Progenitor cell of endocrine pancreas (in vitro differentiated cells): ENCODE measurements at places on chromosomes 11 and 22.
A peak's percentile ranks its signal among the peaks of the same experiment; 100 is the strongest.

- DNase-seq = no peak
These were observed 3.8 kb downstream of the ARFGAP2 start for GRCh38 chr11:47172740-47173336.

GRCh38 chr11:68216171-68216938, 3.3 kb upstream of the KMT5B start:
- no peak for DNase-seq

- no peak for DNase-seq
These were observed 120.4 kb downstream of the PHF21B start for GRCh38 chr22:44889255-44889878.

DNA sequence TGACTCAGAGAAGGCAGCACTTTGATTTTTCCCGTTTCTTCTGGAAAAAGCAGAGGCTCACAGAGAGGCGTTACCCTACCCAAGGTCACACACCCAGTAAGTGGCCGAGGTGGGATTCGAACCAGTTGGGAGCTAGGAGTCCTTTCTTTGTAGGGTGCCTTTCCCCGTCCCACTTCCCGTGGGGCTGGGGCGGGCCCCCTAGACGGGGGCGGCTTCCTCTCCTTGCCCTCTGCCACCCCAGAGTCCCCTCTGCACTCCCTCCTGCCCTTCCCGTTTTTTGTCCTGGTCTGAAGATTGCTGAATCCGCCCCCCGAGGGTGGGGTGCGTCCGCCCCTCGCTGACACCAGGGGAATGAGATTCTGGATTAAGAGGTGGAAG, 747 bp downstream of the TPCN2 start:
- no peak for DNase-seq

- DNase-seq = peak; percentile 78
These were observed 14.2 kb downstream of the DTX4 start for GRCh38 chr11:59186130-59186594.

- no peak for DNase-seq
These were observed 1083.1 kb downstream of the LRRC4C start for GRCh38 chr11:40376331-40376730.

DNA sequence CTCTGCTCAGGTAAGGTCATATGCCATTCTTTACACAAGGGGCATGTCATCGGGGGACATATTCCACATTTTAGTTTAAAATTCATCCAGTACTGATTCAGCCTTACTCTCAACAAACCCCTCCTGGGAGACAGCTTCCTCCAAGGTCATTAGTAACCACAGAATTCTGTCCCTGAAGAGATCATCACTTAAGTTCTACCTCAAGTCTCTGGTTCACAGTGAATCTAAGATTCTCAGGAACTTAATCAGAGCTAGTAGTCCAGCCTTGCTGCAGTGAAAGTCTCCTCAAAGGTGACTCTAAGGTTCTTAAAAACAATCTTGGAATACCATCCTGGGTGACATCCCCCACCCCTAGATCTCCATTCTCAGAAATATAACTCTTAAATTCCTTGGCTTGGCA, 18.9 kb upstream of the GDPD4 start:
- DNase-seq = no peak

DNA sequence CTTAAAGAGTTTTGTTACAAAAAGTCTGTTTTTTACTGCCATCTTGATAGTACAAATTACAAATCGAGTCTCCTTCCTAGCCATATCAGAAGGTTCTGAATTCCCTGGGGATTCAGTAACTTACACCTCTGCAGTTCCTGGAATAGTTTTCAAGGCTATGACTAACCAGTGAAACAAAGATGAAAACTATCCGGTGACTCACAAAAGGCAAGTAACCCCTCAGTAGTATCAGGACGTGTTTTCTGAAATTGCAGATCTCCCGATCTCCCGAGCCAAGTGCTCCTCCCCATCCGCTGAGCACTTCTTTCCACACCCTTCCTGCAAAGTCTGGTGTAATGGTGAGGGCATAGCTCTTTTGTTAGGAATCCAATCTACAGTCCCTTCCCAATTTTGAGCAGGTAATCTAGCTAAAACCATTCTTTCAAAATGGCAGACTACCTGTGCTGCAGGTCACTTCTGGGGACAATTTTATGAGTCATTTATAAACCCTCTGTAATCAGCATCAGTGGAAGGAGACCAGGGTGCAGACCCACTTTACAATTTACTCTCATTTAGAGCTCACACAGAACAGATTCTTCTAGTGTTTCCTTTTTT, 7.7 kb downstream of the E2F8 start:
- no peak for DNase-seq

DNA sequence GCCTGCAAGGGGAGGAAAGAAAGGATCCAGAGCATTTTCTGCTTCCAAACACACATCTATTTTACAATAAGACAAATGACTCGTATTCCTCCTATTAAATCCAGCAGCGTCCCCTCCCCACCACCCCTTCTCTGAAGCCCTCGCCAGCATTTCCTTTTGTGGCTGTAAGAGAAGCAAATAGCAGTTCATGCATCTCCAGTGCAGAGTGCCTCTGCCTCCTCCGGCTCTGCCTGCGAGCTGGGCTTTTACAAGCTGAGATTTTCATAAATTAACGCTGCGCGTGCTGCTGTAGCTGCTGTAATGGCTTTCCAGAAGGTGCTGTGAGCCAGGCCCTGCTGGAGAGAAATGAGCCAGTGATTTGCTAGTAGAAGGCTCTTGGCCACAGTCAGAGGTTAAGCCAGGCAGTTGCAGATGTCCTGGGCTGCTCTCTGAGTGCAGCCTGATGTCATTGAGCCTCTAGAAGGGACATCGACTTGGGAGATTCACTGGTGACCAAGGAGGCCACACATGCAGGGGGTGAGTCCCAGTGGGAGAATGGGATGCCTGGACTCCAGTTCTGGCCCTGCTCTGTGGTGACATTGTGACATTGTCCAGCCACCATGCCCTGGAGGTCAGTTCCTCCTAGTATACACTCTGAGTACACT, 134.5 kb upstream of the NAV2 start:
- no peak for DNase-seq

GRCh38 chr22:26592421-26592891, 2.5 kb upstream of the TPST2 start:
- DNase-seq = no peak

GRCh38 chr11:83392556-83392955, 106.4 kb upstream of the CCDC90B start:
- no peak for DNase-seq

DNA sequence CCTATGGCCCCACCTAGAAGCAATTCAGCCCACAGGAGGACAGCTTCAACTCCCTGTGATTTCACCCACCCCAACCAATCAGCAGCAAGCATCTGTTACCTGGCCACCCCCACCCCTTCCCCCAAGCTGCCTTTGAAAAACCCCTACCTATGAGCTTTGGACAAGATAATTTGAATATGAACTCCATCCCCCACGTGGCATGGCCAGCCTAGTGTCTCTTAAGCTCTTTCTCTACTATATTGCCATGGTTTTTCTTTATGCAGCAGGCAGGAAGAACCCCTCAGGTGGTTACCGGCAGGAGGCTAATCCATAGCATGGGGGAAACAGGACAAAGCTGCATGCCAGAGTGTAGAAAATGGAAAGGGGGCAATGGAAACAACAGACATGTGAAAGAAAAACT, 29.0 kb downstream of the CTSC start:
- no peak for DNase-seq

- DNase-seq = no peak
These were observed 3.9 kb upstream of the NUP50 start for GRCh38 chr22:45159652-45160462.
